GM23338 (cell line): ENCODE measurements at places on chromosomes 5 and 9. TPM values are rescaled to one million over a fixed set of nuclear protein-coding genes. Genes with fewer than 3 reads are reported as not detected.

The ZFP2 gene
- 0.42 and 0.62 TPM in 2 replicates for total RNA-seq

The DMRT3 gene
- not detected in 2 replicates for total RNA-seq

The CDH9 gene
- 0.31 TPM in 1 of 2 replicates, not detected in the other for total RNA-seq

The TENT4A gene
- total RNA-seq, result 20.2 and 24.0 TPM in 2 replicates

The ANKRD34B gene
- 1.5 and 2.9 TPM in 2 replicates for total RNA-seq

The RNF145 gene
- total RNA-seq, result 37.1 and 43.5 TPM in 2 replicates

- no peaks in the 10 kb centered on the region for H3K27me3 ChIP-seq
- H3K4me3 ChIP-seq, result no peak overlapping the region
- peak; percentile 88 for DNase-seq
- no peak overlapping the region for H3K27ac ChIP-seq
- H3K36me3 ChIP-seq, result no peaks in the 10 kb centered on the region
- H3K4me1 ChIP-seq, result no peaks in the 10 kb centered on the region
Observed at GRCh38 chr5:111158105-111158744, 66.0 kb upstream of the CAMK4 start.

The FAM163B gene
- 0.23 and 1.3 TPM in 2 replicates for total RNA-seq

The CDKN2B-AS1 gene
- total RNA-seq, result 0.14 TPM in 1 of 2 replicates, not detected in the other

DNA sequence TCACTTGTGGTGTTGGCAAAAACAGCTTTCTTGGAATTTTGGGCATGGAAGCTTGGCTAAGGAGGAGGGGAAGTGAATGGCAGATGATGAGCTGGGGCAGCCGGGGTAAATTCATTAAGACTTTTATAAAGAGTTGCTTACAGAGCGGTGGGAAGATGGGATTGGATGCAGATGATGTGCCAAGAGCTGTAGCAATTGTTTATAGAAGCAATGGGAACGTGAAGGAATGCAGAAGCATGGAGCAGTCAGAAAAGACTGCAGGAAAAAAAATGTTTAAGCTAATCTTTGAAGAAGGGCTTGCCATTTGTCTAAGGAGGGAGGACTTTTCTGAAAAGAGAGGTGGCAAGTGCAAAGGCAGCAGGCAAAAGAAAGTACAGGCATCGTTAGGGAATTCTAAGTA is 86.6 kb upstream of the SHISAL2B start:
- DNase-seq, result no peak
- H3K27me3 ChIP-seq, result no peaks in the 10 kb centered on the region
- no peaks in the 10 kb centered on the region for H3K36me3 ChIP-seq
- no peak overlapping the region for H3K4me3 ChIP-seq
- no peaks in the 10 kb centered on the region for H3K4me1 ChIP-seq

- DNase-seq, result peak; percentile 58
- peaks cover 12% of the 10 kb centered on the region for H3K4me1 ChIP-seq
- no peaks in the 10 kb centered on the region for H3K36me3 ChIP-seq
Observed at GRCh38 chr9:129383019-129383560, 205.0 kb upstream of the IER5L start.

- no peak for DNase-seq
- H3K4me3 ChIP-seq, result no peak overlapping the region
- H3K4me1 ChIP-seq, result no peaks in the 10 kb centered on the region
Observed at GRCh38 chr5:118561971-118562370, 426.4 kb downstream of the DTWD2 start.

DNA sequence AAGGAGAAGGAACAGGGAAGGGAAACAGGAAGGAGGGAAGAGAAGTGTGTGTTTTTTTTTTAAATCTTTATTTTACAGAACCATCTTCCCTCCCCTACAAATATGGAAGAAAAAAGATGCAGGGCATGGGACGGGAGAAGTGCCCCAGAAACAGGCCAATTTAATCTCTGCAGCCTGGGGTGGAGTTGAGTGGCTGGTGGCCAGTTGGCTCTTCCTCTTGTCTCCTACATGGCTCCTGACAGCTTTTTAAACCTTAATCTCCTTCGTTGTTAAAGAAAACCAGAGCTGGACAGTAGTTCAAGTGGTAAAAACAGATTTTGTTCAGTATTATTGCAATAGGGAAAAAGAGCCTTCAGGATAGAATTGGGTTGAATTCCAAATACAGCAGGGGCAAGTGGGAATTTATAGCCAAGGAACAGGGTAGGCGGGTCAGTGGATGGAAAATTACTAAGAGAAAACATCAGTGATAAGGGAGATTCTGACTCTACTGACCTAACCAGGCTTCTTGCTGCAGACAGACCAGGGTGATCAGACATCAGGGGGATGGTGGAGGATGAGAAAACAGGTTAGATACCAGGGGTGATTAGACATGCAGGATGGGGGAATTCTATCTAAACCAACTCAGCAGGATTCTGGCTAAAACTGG is 125.1 kb upstream of the CLINT1 start:
- no peak overlapping the region for H3K4me3 ChIP-seq
- DNase-seq, result no peak
- peaks cover 6% of the 10 kb centered on the region; the same call in 1 of the 2 replicates for H3K36me3 ChIP-seq
- H3K4me1 ChIP-seq, result no peaks in the 10 kb centered on the region
- no peak overlapping the region for H3K27ac ChIP-seq

DNA sequence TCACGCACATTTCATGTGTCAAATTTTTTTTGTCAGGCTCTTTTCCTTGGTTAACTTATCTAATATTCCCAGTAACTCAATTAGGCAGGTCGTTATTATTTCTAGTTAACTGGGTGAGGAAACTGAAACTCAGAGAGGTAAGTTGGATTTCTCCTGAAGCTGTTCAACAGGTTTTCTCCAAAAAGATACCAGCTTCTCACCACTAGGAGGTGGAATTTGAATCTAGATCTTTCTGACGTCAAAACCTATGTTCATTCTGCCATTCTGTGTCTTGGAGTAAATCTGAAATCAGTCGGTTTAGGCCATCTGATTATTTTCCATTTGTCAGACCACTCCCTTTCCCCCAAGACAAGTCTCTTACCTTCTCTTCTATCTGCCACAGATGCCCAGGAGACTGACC is 572.9 kb downstream of the ACTL7B start:
- no peak overlapping the region for H3K4me3 ChIP-seq
- H3K36me3 ChIP-seq, result no peaks in the 10 kb centered on the region
- DNase-seq, result peak; percentile 60
- no peaks in the 10 kb centered on the region for H3K4me1 ChIP-seq
- no peak overlapping the region for H3K27ac ChIP-seq

GRCh38 chr5:107195890-107196395 is 474.8 kb downstream of the EFNA5 start:
- no peak for DNase-seq
- H3K27me3 ChIP-seq, result no peaks in the 10 kb centered on the region
- H3K4me3 ChIP-seq, result no peak overlapping the region
- no peaks in the 10 kb centered on the region for H3K36me3 ChIP-seq

DNA sequence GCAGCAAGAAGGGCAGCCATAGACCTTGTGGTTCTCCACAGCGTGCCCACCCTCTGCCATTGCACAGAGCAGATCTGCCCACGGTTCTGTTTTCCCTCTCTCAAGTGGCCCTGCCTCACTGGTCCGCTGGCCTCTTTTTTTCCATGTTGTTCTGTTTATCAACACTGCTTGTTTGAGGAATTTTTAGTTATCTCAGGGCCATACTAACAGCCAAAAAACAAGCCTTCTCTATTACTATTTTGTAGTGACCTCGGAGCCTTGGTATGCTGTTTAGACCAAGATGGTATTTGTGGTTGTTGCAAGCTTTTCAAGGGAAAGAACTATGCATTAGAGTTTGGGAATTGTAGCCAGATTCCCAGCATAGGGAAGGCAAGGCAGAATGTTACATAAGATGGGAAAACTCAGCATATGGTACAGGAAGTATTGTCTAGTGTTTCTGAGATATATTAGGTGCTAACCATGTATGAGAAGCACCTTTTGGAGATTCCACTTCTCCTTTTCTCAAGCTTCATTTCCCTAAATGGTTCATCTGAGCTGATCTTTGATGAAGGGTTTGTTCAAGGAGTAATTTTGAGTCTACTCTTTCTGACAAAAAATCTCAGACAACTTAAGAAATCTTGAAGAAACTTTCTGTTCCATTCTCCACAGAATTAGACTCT is 54.3 kb downstream of the NUP214 start:
- no peaks in the 10 kb centered on the region for H3K27me3 ChIP-seq
- H3K4me1 ChIP-seq, result no peaks in the 10 kb centered on the region
- no peak overlapping the region for H3K27ac ChIP-seq
- H3K4me3 ChIP-seq, result no peak overlapping the region

The PPIC gene
- total RNA-seq, result 13.9 and 21.3 TPM in 2 replicates

The TOR2A gene
- total RNA-seq, result 21.1 and 23.5 TPM in 2 replicates

The GMCL2 gene
- total RNA-seq, result 0.07 and 0.08 TPM in 2 replicates

The CWC27 gene
- total RNA-seq, result 27.7 and 31.4 TPM in 2 replicates

The DYNC2I2 gene
- 68.4 and 78.3 TPM in 2 replicates for total RNA-seq

DNA sequence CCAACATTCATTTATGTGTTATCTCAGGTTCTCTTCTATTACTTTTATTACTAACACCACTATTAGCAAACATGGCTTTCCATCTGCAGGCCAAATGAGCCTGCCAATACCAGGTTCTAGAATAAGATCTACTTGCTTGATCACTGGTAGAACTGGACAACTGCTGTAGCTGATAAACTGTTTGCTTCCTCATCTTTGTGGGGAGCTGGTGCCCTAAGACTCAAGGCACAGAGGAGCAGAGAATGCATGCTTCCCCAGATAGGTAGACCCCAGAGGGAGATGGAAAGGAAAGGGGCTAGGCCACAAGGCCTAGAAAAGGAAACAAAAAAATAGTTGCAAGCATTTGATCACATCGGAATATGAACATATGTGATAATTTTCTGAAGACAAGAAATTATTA is 30.7 kb upstream of the AUH start:
- H3K27me3 ChIP-seq, result no peaks in the 10 kb centered on the region
- no peak overlapping the region for H3K4me3 ChIP-seq
- no peak overlapping the region for H3K27ac ChIP-seq
- no peaks in the 10 kb centered on the region for H3K36me3 ChIP-seq
